ENCODE measurements at places on chromosomes 6 and 20.

- DNase-seq, result no peak
Measured at GRCh38 chr20:8874437-8874836, 194.4 kb upstream of the PLCB4 start.

- no peak for DNase-seq
Measured at GRCh38 chr6:119891644-119892043, 542.1 kb upstream of the MAN1A1 start.

- DNase-seq, result no peak
Measured at GRCh38 chr6:158653577-158654354, 3.9 kb downstream of the SYTL3 start.

DNA sequence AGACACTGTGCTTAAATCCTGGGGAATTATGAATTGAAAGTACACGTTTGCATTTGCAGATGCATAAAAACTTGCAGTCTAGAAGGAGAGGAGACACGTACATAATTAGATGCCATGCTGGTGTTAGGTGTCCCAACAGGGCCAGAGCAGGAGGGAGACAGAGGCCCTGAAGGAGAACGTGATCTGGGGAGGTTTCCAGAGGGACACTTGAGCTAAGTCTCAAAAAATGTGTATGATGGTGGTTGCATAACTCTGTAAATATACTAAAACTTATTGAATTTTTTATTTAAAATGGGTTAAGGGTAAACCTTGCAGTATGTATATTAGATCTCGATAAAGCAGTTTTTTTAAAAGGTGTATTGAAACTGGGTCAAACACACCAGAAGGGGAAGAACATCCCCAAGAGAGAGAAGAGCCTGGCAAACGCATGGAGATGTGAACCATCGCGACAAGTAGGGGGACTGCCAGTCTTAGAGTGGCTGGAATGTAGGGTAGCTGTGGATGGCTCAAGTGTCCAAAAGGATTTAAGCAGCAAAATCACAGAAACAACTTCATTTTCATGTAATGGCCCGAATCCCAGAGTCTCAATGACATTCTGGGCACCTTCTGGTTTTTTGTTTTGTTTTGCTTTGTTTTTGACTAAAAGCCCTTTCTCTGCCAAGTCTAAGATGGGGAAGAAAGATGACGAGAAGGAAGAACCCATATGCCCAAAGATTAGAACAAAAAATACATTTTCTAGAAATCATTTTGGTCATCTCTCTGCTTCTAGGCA is 15.3 kb downstream of the TRAF3IP2 start:
- no peak for DNase-seq

- no peak for DNase-seq
Measured at GRCh38 chr6:10733151-10733715, 10.4 kb downstream of the TMEM14C start.

DNA sequence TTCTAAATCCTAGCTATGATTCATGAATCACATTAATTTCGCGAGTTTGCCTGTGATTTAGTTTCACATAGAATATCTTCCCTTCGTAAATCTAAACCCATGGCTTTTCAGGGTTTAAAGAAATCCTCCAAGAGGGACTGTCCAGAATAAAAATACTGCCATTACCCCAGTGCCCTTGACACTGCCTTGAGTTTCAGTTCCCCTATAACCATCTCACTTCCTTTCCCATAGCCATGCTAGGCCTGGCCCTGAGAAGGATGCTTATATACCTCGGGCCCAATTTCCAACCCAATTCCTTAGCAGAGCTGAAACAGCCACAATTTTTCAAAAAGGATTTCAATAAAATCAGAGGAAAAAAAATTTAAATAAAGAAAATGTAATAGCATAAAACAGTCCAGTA is 697.3 kb downstream of the FRK start:
- no peak for DNase-seq

GRCh38 chr6:12298017-12298978 is 8.1 kb downstream of the EDN1 start:
- no peak for DNase-seq

- DNase-seq, result no peak
Measured at GRCh38 chr20:8515810-8516435, 383.9 kb downstream of the PLCB1 start.

DNA sequence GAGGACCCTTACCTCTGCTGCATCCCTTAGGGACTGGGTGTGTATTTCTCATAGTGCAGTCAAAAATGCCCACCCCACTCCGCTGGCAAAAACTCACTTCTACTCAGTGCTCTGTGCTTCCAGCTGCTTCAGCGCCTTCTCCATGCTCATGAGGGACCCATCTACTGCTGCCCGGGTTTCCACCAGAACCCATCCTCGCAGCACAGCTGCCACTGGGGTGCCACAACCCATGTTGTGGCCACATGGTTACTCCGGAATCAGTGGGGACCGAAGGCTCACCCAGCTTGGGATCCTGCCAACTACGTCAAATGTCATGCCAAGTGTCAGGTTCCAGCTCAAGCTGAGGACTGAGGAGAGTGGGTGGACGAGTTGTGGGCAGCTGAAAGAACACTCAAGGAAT is 774.2 kb upstream of the EYS start:
- no peak for DNase-seq

GRCh38 chr20:32040142-32040953 is 11.7 kb upstream of the HCK start:
- DNase-seq, result no peak

DNA sequence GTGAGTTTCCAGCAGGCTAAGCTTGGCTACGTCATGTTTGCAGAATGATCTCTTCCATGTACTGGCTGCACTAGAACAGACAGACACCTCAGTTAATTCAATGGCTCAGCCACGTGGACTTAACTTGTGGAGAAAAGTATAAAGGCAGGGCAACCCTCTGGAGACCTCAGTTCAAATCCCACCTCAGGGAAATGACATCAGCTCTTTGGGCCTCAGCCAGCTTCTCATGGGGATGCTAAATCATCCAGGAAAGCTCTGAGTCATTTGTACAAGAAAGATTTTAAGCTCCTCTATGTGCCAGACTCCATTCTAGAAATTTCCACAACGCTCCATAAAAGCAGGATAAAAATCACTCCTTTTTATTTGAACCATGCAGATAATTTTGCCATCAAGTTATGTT is 128.5 kb upstream of the SALL4 start:
- no peak for DNase-seq

GRCh38 chr6:43943099-43943766 is 173.2 kb downstream of the VEGFA start:
- no peak for DNase-seq

GRCh38 chr6:6007366-6008088 is 802 bp upstream of the NRN1 start:
- DNase-seq, result peak; percentile 54

DNA sequence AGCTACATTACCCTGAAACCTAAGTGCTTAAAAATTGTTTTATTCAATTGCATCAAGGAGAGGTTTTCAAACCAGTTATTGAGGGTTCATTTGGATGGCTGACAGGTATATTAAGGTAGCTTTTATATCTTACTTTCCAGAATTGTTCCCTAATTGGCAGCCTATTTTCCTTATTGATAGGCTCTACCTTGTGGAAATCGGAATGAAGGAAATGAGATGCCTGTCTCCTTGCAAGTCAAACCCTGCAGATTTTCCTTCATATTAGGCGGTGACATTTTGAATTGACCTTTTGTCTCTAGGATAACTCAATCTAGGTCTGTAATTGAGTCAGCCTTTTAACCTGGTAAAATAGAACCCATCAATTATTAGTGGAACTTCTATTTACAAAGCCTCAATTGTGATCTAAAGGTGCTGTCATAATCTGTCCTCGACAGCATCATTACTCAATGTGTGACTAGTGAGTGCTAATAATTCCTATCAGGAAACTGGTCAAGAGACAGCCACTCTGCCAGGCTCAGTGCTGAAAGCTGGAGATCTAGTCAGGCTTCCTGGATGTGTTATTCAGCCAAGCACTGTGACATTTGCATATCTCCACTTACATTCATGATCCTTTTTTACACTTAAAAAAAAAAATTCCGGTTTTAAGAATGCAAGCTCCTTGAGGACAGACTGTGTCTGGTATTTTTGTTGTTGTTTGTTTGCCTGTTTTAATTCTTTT is 20.1 kb downstream of the OPRM1 start:
- DNase-seq, result no peak

DNA sequence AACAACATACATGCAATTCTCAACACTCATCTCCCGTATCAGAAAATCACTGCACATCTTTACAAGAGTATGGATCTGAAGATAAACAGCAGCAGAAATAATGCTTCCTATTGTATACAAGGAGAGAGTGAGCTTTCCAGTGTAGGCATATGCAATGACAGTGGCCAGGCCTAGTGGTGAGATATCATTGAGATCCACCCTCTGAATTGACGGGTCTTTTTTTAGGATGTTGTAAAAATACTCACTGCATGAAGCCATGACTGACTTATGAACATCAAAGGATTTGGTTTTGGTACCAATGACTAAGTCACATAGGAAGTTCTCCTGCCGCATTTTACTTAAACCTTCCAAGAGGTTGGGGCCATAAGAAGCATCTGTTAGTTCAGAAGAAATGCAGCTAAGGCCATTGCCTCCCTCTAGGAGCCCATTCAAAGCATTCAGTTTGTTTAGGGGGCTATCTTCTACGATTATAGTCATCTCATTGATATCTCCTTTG is 10.8 kb downstream of the KLHL31 start:
- DNase-seq, result no peak

GRCh38 chr20:38336726-38337125 is 9.6 kb upstream of the LBP start:
- no peak for DNase-seq

GRCh38 chr6:41272591-41273240 is 13.8 kb downstream of the TREM1 start:
- DNase-seq, result no peak

DNA sequence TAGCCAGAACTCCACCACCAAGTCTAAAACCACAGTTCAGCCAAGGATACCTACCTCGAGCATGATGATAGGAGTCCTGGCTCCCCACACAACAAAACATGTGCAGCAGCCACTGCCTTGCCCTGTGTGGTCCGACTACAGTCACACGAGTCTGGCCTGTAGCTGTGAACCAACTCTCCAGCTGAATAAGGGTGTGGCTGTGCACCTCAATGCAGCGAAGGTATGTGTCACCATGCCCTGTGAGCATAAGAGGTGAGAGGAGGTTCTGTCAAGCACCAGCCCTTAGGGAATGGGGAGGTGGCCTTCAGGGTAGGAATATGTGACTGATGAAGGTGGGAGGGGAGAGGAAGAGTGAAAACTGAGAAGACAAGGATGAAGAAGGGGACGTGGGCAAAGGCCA is 16.7 kb upstream of the KHDC1L start:
- no peak for DNase-seq

DNA sequence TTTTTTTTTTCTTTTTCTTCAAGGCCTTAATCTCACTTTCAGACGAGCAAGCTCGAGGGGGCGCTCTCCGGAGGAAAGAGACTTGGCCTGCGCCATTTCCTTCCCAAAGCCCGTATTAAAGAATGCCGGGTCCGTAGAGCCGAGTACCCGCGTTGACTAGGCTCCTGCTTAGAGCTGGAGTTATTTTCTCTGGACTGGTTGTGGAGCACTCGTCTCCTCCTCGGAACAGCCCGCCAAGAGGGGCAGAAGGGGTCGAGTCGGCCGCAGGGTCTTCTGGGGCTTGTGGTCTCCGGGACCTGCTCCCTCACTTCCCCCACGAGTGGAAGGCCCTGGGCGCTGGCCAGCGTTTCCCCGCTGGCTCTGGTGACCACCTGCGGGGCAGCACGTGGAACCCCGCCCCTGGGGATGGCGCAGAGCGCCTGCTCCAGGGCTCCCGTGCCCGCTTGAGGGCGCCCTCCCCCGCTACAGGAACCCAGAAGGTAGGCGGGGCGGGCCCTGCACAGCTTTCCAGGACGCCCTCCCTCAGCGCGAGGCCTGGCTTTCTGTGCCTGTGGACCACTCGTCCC is 2.7 kb upstream of the MEI4 start:
- no peak for DNase-seq

DNA sequence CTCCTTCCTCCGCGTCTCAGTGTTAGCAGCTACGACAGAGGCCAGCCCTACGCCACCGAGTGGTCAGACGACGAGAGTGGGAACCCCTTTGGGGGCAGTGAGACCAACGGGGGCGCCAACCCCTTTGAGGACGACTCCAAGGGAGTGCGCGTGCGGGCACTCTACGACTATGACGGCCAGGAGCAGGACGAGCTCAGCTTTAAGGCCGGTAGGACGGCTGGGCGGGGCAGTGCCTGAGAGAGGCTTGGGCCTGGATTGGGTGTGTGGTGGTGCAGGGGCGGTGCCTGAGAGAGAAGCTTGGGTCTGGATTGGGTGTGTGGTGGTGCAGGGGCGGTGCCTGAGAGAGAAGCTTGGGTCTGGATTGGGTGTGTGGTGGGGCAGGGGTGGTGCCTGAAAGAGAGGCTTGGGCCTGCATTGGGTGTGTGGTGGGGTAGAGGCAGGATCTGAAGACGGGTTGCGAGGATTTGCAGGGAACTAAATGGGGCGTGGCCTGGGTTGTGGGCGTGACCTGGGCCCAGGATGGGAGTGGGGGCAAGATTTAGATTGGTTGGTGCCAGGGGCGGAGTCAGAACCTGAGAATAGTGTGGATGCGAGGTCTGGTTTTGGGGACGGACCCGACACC is 24.4 kb downstream of the SPDEF start:
- DNase-seq, result no peak

DNA sequence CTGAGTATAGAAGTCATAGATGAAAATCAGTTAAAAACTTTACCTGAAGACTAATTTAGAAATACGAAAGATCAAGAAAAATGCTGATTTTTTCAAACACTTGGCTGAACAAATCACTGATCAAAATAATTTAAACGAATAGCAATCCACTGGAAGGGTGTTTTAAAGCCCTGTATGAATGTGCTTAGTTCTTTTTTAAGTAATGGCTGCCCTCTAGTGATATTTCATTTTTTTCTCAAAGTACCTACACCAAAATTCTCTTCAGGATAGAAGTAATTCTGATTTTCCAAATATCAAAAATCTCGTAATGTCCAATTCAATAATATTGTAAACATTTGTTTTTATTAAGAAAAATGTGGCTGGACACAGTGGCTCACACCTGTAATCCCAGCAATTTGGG is 32.5 kb downstream of the AKAP7 start:
- DNase-seq, result no peak

DNA sequence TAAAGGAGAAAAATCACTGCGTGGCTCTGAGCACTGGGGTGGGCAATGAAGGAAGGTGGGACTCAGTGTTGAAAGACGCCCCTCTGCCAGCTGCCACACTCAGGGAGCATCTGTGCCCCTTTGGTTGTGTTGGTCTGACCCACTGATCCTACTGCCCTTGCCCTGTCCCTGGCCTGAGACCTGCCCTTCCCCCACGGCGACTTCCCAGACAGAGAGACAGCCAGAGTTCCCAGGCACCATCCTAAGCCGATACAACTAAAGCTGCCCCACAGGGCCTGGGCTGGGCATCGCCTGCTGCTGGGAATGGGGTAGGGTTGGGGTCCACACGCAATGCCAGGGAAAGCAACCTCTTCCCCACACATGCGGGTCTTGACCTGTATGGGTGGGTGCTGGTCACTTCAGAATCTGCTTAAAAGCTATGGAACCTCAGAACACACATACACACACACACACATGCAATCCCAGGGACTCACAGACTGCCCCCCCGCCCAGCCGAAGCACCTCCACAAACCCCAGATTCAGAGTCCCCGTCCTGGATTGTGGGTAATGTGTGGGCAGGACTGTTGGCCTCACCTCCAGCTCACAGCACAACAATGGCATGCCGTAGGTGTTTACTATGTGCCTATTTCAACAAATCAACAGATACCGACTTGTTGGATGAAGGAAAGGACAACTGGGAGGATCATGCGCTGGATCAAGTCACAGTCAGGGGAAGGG is 10.9 kb upstream of the SPDEF start:
- DNase-seq, result no peak
